ENCODE measurements at places on chromosomes 3 and 15. TPM values are rescaled to one million over a fixed set of nuclear protein-coding genes. Genes with fewer than 3 reads are reported as not detected.
A peak's percentile ranks its signal among the peaks of the same experiment; 100 is the strongest.

DNA sequence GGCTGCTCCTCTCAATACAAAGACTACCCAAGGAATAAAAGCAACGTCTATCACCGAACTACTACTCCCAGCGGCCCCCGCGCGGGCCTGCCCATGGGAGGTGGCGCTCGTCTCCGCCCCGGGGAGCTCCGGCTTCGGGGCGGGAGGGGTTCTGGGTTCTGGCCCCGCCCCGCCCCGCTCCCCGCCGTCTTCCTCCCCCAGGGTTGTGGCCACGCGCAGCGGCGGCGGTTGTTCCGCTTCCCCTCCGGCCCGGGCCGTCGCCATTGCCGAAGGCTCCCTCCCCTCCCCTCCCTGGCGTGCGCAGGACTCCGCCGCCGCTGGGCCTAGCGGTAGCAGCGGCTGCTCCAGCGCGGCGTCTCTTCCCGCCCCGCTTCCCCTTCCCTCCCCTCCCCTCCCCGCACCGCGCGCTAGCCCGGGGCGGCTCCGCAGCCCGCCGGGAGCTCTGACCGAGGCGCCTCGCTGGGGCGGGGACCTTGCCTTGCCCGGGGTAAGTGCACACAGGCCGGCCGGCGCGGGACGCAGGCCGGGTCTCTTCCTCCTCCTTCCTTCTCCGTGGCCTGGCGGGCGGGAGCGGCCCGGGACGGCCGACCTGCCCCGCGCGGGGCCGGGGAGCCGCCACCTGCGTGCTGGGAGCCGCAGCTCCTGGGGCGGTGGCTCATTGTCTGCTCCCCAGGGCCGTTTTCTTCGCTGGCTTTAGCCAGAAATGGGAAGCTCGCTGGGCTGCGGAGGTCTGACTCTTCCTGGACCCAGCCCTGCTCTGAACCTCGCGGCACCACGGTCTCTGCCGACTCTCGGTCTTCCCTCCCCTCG lies at the start of gene PAK2:
TSS of gene PAK2 (plus strand) at position 187 of the 810 bp plus-strand sequence. CDS start 42,790 bp downstream, outside the sequence.
- H3K36me3 ChIP-seq, result no peaks in the 10 kb centered on the region
- no peaks in the 10 kb centered on the region for H3K27me3 ChIP-seq
- peak; percentile 91 for DNase-seq
- H3K4me1 ChIP-seq, result peaks cover 18% of the 10 kb centered on the region
- peak within 1 kb of the TSS; percentile 78 for H3K27ac ChIP-seq
- H3K4me3 ChIP-seq, result peak within 1 kb of the TSS; percentile 99

DNA sequence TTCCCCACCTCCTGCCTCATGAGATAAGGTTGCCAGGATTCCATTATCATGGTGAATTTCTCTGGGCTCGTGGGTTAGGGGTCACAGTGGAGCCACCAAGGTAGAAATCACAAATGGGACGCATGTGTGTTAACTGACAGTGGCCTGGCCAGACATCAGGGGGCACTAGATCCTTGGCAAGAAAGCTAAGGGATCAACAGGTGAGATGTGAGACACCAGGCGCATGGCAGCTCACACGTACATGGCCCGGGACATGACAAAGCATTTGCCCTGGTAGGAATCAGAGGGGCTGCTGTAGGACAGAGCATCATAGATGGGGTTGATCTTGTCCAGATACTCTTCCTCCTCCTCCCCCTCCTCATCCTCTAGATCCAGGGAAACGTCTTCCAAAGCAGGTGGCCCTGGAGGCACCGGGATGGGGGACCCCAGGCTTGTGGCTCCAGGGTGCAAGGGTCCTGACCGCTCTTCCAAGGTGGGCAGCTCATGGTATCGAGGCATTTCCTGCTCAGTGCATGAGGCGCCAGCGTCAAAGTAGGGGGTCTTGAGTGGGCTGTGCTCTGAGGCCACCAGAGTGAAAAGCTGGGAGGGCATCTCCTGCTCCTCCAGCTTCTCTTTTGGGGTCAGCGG lies 24.6 kb downstream of the ZBED2 start:
- no peaks in the 10 kb centered on the region for H3K4me1 ChIP-seq
- H3K27ac ChIP-seq, result no peak overlapping the region
- H3K27me3 ChIP-seq, result no peaks in the 10 kb centered on the region
- no peak for DNase-seq
- no peaks in the 10 kb centered on the region for H3K36me3 ChIP-seq

GRCh38 chr3:69009559-69010410 lies 3.7 kb downstream of the EOGT start:
- H3K27ac ChIP-seq, result no peak overlapping the region
- no peaks in the 10 kb centered on the region for H3K27me3 ChIP-seq
- H3K4me3 ChIP-seq, result no peak overlapping the region
- no peak for DNase-seq
- no peaks in the 10 kb centered on the region for H3K36me3 ChIP-seq

ADGRG7 gene
- not detected for total RNA-seq

GRCh38 chr3:44206261-44206660 lies 35.4 kb upstream of the TOPAZ1 start:
- no peak overlapping the region for H3K27ac ChIP-seq
- H3K27me3 ChIP-seq, result no peaks in the 10 kb centered on the region
- no peaks in the 10 kb centered on the region for H3K36me3 ChIP-seq
- no peak for DNase-seq
- H3K4me1 ChIP-seq, result no peaks in the 10 kb centered on the region
- no peak overlapping the region for H3K4me3 ChIP-seq

CRABP1 gene
- total RNA-seq, result not detected

RETNLB gene
- total RNA-seq, result not detected
